ENCODE measurements at places on chromosomes 2 and 18.

DNA sequence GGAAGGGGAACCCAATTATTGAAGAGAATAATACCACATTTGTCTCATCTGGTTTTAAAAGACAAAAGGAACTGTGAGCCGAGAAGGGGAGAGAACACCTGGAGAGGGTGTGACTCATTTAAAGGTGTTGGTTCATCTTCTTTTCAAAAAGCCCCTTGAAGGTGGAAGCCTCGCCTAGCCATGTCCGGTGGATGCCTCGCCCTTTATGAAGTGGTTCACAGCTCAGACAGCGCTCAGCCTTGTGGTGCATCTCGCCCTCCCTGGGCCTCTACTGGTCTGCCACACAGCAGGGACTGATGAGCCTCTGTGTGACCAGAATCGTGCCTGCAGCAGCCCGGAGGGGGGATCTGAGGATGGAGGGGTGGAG, 290.0 kb upstream of the CXCR4 start:
- DNase-seq, result no peak

DNA sequence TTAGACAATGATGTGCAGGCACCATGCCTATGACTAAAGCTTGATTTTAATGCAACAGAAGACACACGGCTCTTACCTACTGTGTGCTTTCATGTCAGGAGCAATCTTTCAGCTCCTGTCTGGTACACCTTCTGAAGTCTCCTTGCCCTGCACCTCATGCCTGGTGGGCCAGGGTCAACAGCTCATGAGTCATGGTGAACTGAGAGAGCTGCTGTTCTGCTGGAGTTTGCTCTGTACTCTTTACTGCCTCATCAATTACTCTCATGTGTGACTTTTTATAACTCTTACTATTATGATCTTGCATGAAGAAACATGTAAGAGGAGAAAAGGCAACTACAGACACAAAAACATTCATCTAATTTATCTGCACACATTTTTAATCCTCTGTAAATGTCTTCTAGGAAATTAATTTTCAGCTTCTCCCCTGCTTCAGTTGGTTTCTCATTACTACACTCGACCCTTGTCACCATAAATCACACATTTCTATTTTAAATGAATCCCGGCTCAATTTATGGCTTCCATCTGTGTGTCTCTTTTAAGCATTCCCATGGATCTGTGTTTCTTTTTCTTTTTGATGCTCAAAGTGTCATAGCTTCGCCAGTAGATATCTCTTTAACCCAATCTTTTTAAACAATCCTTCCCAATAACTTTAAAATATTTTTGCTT, 9.7 kb downstream of the SERPINB7 start:
- DNase-seq, result no peak

DNA sequence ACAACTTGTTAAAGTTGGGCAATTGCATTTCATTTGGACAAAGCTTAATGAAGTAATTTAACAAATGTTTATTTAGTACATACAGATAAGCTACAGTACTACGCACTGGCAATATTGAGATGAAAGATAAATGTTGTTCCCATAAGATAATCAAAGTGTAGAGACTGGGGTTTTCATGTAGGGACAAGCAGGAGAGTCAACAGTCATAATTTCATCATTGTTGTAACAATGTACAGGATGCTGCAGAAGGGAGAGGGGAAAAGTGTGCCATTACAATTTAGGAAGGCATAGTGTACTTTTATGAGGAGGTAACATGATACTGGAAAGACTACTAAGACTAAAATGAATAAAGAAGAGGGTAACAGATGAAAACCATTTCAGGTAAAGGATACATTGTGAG, 441.6 kb downstream of the ERBB4 start:
- no peak for DNase-seq

- DNase-seq, result no peak
Observed at GRCh38 chr2:235086481-235087184, 134.8 kb downstream of the SH3BP4 start.

DNA sequence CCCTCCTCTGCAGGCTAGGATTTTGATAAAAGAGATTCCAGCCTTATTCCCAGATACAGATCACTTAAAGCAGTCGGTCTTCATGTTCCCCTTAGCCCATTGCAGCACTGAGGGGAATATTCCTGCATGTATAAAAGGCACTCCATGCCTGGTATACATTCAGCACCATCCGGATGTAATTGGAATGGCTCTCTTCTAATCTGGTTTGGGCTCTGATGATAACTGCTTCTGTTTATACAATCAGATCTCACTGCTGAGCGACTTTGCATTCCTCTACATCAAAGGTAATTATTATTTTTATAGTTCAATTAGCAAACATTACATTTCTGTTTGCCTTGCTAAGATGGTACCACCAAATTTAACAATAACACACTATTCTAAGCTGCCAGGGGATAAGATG, 746.9 kb upstream of the CELF4 start:
- DNase-seq, result no peak

- DNase-seq, result no peak
Observed at GRCh38 chr2:23746141-23746863, 180.6 kb downstream of the ATAD2B start.

- DNase-seq, result no peak
Observed at GRCh38 chr2:100230754-100231153, 88.4 kb upstream of the AFF3 start.

DNA sequence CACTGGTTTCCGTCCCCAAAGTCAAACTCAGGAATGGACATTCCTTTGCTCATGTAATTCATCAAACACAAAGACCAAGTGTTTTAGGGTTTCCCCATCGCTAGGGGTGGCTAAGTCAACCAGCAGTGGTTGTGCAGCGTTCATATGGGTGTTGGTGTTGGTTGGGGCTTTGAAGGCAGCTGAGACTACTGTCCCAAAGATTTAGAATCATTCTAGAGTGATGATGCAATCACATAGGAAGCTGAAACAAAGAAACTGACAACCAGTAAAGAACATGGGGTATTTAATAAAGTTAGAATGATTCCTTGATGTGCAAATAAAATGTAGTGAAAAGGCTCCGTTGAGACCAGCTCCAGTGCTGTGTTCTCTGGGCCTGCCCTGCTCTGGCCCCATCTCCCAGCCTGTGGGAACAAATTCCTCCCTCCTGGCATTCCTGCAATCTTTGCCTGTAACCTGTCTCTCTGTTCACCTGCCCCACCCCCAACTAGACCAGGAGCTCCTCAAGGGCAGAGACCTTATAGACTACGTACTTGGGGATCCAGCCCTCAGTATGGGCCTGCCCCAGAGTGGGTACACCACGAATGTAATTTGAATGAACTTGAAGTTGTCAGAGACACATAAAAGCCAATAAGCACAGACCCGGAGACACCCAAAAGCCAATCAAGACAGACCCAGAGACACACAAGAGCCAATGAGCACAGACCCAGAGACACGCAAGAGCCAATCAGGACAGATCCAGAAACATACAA, 191.7 kb upstream of the TWIST2 start:
- no peak for DNase-seq

GRCh38 chr2:236558036-236558435, 11.6 kb upstream of the ACKR3 start:
- DNase-seq, result no peak

GRCh38 chr18:8519102-8519501, 90.1 kb upstream of the RAB12 start:
- DNase-seq, result no peak

GRCh38 chr2:177543007-177543760, 150.6 kb downstream of the AGPS start:
- DNase-seq, result no peak

DNA sequence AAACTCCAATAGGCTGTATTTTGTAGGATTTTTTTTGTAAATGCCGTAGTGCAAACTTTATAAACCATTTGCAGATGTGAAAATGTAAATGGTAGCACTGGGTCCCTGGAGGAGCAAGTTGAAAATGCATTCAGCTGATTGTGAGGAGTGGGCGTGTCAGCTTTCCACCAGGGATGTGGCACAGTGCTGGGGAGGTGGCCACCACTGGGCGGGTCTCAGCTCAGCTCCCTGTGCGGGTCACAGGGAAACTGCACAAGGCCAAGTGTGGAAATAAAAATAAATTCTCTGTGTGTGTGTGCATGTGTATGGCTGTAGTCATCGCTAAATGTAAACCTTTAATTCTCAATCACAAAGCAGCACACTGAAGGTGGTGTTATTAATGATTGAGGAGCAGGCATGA, 137.2 kb upstream of the PXDN start:
- DNase-seq, result no peak

DNA sequence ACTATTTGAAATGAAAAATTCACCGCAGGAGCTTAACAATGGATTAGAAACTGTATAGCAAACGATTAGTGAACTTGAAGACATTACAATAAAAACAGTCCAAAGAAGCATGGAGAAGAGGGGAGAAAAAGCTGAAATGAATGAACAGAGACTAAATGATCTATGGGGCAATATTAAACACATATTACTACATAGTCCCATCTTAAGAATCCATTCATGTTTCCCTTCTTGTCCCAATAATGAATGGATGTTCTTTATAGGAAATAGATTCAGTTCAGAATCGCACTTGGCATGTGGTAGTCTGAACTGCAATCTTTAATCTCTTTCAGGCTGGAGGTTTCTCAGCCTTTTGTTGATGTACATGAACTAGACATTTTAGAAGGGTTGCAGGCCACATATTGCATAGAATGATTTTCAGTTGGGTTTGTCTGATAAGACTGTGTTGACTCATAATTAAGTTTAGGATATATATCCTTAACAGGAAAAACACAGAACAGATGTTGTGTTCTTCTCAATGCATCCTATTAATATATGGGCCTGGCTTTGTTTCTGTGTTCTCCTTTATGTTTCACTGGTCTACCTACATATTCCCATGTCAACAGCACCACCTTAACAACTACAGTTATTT, 27.9 kb downstream of the CCDC88A start:
- no peak for DNase-seq

DNA sequence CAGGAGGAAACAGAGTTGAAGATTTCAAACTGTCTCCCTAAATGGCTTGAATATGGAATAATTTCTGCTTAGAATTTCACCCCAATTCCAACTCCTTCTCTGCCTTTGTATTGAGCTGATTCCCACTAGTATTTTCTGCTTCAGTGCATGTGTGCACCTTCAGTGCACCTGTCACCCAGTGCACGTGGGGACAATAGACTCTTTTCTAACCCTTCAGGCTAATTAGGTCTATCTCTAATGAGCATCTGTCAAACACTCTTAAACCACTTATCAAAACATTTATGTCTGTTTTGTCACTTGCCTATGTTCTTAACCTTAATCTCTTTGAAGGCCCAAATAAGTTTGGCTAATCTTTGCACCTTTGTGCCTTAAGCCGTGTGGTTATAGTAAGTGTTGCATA, 232.0 kb upstream of the NETO1 start:
- DNase-seq, result peak; percentile 87

DNA sequence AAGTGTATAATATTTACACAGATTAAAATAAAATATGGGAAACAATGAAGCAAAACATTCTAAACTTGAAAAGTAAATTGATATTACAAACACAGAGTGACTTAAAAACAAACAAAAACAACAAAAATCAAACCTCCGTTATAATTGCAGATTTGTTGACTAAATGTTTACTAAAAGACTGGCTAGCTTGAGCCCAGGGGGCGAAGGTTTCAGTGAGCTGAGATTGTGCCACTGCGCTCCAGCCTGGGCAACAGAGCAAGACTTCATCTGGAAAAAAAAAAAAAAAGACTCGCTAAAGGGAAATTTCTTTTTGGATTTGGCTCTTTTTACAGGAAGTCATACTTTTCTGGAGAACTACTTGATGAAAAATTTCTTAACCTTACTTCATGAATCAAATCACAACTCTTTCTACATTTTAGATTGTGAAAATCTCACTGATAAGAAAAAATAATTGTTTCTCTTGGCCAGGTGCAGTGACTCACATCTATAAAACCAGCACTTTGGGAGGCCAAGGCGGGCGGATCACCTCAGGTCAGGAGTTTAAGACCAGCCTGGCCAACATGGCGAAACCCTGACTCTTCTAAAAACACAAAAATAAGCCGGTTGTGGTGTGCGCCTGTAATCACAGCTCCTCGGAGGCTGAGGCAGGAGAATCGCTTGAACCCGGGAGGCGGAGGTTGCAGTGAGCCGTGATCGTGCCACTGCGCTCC, 9.7 kb downstream of the TFPI start:
- DNase-seq, result no peak
